C1 segment of cervical spinal cord (tissue), 14 donors: ENCODE measurements at places on chromosomes 6 and 20.

DNA sequence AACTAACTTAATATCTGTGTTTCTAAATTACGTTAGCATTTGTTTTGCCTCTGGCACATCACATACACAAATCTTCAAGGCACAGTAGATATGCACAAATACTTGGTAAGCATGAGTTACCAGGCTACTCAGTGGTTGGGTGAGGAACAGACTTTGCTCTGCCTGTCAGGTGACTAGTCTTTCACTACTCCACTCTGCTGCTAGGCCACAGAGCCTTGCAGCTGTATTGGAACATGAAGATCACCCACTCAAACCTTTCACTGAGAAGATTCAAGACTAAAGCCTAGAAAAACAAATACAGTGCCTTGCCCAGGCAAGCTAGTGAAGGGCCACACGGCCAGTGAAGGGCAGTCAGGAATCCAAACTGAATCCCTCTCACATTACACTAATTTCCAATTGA lies 47.0 kb downstream of the DTNBP1 start:
- DNase-seq, result no peak

DNA sequence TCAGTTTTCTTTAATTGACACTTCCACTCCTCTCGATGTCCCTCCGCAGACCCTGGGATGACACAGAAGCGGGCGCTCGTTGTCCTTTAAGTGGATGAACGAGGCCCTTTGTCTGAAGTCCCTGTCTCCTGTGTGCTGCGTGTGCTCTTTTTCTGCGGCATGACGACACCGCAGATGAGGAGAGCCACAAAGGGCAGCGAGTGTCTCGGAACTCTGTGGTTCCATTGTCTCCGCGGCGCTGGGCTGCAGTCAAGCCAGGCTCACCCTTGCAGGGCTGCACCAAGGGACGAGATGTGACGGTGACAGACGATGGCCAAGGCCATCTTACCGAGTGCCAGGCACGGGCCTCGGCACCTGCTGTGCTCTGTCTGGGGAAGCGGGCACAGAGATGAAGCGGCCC lies 10.6 kb downstream of the PRR18 start:
- peak; percentile 49 for DNase-seq

DNA sequence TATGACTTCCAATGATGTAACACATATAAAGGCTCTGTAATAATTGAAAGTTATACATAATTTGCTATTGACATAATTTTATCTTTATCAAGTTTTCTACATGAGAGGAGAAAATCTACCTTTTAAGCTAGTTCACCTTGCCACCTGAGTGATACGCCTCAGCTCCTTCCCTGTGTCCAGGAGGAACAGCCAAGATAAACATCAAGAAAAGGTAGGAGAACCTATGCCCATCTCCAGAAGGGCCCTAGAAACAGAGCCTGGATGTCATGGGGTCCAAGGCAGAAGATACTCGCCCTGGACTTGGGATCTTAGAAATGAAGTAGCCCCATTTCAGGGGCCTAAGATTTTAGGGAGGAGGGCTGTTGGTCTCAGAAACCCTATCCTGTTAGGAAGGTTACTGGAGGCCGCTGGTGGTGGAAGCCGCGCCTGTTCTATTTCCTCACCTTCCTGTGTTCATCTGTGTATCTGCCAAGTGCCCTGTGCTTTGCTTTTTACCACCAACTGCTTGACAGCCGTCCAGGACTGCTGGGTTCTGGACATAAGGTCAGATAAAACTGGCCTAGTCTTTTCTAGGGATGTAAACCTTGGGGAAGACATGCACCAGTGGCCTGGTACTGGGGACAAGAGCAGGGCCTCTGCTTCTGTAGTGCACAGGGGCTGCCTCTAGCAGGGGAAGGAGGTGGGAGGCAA lies 178.5 kb downstream of the ARID1B start:
- DNase-seq, result no peak

DNA sequence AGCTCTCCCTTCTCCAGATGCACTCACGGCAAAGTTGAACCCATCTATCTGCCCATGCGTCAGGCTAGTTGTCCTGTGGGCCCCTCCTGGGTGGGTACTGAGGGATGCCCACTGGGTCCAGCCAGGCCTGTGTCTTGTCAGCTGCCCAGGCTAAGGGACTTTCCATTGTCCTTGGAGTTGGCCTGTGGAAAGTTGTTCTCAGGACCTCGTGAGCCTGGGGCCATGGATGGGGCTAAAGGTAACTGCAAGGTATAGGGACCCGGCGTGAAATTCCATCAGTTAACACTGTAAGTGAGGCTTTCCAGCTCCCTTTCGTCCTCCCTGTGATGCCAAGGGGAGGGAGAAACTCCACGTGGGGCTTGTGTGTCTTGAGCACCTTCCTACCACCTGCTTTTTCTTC lies 126.5 kb downstream of the CEBPB start:
- no peak for DNase-seq
